Spleen (tissue), 13 donors: ENCODE measurements at places on chromosomes 7 and 10. TPM values are rescaled to one million over a fixed set of nuclear protein-coding genes. Genes with fewer than 3 reads are reported as not detected.

- DNase-seq: no peak
- no peak within 1 kb of the TSS for H3K27ac ChIP-seq
- H3K27me3 ChIP-seq: no peaks in the 10 kb centered on the region
- no peaks in the 10 kb centered on the region for H3K36me3 ChIP-seq
- no peaks in the 10 kb centered on the region for H3K4me1 ChIP-seq
- H3K4me3 ChIP-seq: no peak within 1 kb of the TSS
Measured at GRCh38 chr7:143934526-143935325, at the start of gene OR2F2. OR2F2 (plus strand) TSS chr7:143935233; CDS start chr7:143935233, 0 bp downstream.

- no peak for DNase-seq
- H3K27ac ChIP-seq: no peak overlapping the region
- H3K36me3 ChIP-seq: no peaks in the 10 kb centered on the region
- no peaks in the 10 kb centered on the region for H3K27me3 ChIP-seq
Measured at GRCh38 chr10:92897916-92898315, 49.6 kb downstream of the EXOC6 start.

- no peaks in the 10 kb centered on the region for H3K4me1 ChIP-seq
- H3K4me3 ChIP-seq: no peak overlapping the region
- H3K36me3 ChIP-seq: no peaks in the 10 kb centered on the region
- no peak overlapping the region for H3K27ac ChIP-seq
- H3K27me3 ChIP-seq: peaks cover 21% of the 10 kb centered on the region
Measured at GRCh38 chr7:44367475-44368043, 42.2 kb upstream of the CAMK2B start.

- H3K27ac ChIP-seq: no peak overlapping the region
- DNase-seq: peak; percentile 66
- H3K36me3 ChIP-seq: no peaks in the 10 kb centered on the region
- H3K4me1 ChIP-seq: no peaks in the 10 kb centered on the region
- H3K4me3 ChIP-seq: no peak overlapping the region
Measured at GRCh38 chr10:78464856-78465267, 431.2 kb downstream of the RPS24 start.

DNA sequence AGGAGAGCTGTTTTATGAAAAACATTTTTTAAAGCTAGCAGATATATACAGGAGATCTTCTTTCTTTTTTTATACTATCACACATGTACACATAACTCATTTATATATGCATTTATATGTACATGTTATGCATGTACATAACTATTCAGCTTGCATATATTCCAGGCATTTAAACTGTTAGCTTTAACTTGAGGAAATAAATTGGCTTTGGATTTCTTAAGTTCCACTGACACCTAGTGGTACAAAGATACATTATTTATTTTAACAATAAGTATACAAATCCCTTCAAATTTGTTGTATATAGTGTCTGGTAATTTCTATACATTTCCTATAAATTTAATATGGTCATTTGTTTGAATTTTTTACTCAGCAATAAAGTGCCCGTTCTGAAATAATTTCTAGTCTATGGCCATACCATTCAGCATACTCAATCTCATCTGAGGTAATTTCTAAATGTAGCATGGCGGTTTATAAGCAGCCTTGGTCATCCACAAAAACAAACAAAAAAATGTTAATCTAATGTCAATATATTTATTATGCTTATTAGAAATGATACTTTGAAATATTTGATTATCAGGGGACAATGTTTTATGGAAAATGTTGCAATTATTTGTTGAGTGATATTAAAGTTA, 11.6 kb downstream of the ZDHHC6 start:
- peaks cover 100% of the 10 kb centered on the region for H3K36me3 ChIP-seq
- DNase-seq: no peak
- H3K4me3 ChIP-seq: no peak overlapping the region
- H3K27ac ChIP-seq: no peak overlapping the region

- H3K4me3 ChIP-seq: no peak overlapping the region
- no peak for DNase-seq
- peaks cover 46% of the 10 kb centered on the region for H3K36me3 ChIP-seq
- H3K27ac ChIP-seq: no peak overlapping the region
- peaks cover 16% of the 10 kb centered on the region for H3K4me1 ChIP-seq
Measured at GRCh38 chr10:70197235-70197945, 27.1 kb upstream of the SAR1A start.

GRCh38 chr10:98097616-98098015, 36.8 kb upstream of the R3HCC1L start:
- no peaks in the 10 kb centered on the region for H3K36me3 ChIP-seq
- peaks cover 37% of the 10 kb centered on the region for H3K27me3 ChIP-seq
- H3K4me1 ChIP-seq: no peaks in the 10 kb centered on the region
- DNase-seq: no peak

DNA sequence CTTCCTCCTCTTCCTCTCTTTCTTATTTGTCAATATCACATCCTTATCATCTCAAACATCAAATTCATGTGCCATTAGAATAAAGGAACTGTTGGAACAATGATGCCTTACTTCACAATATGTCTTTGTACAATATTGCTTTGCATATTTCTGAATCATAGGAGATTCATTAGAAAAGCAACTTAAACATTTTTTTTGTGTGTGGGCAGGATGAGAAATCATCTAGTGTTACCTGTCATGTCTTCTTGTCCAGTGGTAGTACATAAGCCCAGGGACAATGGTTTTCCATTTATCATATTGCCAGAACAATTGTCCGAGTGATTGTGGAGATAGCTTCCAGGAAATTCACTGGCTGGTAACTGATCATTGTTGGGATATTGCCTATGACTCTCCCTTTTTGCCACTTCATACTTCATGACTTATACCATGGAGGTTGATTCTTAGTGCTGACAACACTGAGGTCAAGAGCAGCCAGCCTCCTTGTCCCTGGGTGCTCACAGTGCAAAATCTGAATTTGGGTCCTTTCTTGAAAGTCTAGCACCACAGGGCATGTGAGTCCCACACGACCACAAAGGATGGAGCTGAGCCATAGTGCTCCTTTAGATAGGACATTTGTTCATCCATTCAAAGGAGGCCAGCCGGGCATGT, 215.0 kb downstream of the MDFIC start:
- H3K4me3 ChIP-seq: no peak overlapping the region
- no peaks in the 10 kb centered on the region for H3K36me3 ChIP-seq
- H3K27ac ChIP-seq: no peak overlapping the region
- no peaks in the 10 kb centered on the region for H3K4me1 ChIP-seq
- no peaks in the 10 kb centered on the region for H3K27me3 ChIP-seq

DNA sequence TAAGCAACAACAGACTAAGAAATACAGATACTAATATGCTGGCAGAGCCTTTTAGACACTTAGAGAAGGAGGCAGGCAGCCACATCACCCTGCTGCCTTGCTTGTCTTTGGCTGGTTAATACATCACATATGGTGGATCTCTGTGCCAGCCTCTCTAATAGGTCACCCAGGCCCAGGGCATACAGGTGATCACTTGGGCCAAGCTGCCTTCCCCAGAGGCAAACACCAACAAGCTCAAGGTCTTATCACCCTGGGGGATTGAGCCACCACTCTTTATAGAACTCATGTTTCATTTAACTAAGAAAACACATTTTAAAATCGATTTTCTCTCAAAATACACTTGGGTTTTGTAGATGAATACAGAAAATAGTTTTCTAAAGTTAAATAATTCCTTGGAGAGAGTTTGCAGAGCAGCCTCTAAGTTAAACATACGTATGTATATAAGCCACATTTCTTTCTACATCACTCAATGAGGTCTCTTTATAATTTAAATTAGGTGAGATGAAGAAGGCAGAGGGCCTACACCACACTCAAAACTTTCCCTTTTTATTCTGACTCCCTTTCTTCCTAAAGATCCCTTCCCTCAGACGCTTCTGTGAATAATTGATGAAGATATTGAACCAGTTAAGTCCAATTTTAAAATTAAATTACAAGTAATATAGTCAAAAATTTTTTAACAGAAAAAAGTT, 556.8 kb upstream of the GHITM start:
- no peak overlapping the region for H3K4me3 ChIP-seq
- no peaks in the 10 kb centered on the region for H3K36me3 ChIP-seq
- H3K27ac ChIP-seq: no peak overlapping the region

DNA sequence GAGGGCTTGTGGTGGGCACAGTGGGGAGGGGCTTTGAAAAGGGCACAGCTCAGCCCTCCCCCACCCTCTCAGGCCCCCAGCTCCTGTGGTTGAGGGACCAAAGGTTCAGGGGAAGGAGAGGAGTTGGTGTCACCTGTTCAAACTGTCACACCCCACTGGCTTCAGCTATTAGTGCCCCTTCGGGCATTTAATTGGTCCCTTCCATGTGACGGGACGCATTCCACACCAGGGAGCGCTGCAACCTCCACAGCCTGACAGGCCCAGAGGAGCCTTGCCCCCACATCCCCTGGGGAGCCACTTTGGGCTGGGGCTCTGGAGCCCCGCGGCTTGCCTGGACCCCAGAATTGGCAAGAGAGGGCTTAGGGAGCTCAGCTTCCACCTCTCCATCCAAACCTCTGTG, 75.7 kb downstream of the C10orf105 start:
- no peak for DNase-seq
- no peaks in the 10 kb centered on the region for H3K27me3 ChIP-seq
- no peak overlapping the region for H3K4me3 ChIP-seq
- peaks cover 26% of the 10 kb centered on the region for H3K4me1 ChIP-seq
- no peak overlapping the region for H3K27ac ChIP-seq

GRCh38 chr10:114911801-114912469, 26.1 kb upstream of the TRUB1 start:
- H3K27me3 ChIP-seq: no peaks in the 10 kb centered on the region
- H3K27ac ChIP-seq: peak overlapping the region; percentile 60
- DNase-seq: no peak
- H3K4me1 ChIP-seq: no peaks in the 10 kb centered on the region

GRCh38 chr10:43461950-43462349, 25.0 kb downstream of the ZNF487 start:
- DNase-seq: no peak
- H3K27me3 ChIP-seq: no peaks in the 10 kb centered on the region
- no peaks in the 10 kb centered on the region for H3K36me3 ChIP-seq
- H3K4me3 ChIP-seq: no peak overlapping the region
- no peak overlapping the region for H3K27ac ChIP-seq

GRCh38 chr7:46202379-46202778, 281.3 kb upstream of the IGFBP3 start:
- no peak overlapping the region for H3K4me3 ChIP-seq
- H3K27me3 ChIP-seq: no peaks in the 10 kb centered on the region
- no peak for DNase-seq
- no peaks in the 10 kb centered on the region for H3K4me1 ChIP-seq
- H3K27ac ChIP-seq: no peak overlapping the region

DNA sequence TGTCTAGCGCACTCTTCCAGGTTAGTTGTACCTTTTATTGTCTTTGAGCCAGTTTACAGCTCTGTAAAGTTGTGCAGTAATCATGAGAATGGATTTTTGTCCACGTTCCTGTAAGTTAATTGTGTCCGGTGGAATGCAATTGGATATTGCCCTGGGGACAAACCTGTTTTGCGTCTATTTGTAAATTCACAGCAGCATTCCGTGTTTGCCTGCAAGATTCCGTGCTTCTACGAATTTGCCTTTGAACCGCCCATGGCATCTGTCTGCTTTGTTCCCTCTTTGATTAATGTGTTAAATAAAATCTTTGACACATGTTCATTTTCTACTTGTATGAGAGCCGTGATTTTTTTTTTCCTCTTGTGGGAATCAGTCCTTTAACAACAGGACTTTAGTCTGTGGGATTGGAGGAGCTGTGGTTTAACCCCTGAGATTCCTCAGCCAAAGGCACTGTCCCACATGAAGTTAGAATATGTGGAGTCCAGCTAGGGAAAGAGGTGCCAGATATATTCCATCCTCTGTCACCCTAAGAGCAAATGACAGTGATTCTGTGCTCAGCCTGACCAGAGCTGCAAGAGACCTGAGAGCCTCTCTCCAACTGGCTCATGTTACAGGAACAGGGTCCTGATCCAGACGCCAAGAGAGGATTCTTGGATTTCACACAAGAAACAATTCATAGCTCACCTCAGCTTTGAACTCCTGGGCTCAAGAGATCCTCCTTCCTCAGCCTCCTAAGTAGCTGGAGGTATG, 126.3 kb downstream of the COL26A1 start:
- no peak for DNase-seq
- no peak overlapping the region for H3K4me3 ChIP-seq
- H3K27me3 ChIP-seq: no peaks in the 10 kb centered on the region
- H3K27ac ChIP-seq: no peak overlapping the region

GRCh38 chr10:102752266-102752930, 8.7 kb downstream of the WBP1L start:
- no peak overlapping the region for H3K4me3 ChIP-seq
- H3K27ac ChIP-seq: peak overlapping the region; percentile 2

GRCh38 chr10:132429281-132430230, 32.6 kb downstream of the PWWP2B start:
- H3K36me3 ChIP-seq: peaks cover 6% of the 10 kb centered on the region
- H3K27me3 ChIP-seq: no peaks in the 10 kb centered on the region

- H3K4me3 ChIP-seq: no peak overlapping the region
- H3K4me1 ChIP-seq: no peaks in the 10 kb centered on the region
- no peaks in the 10 kb centered on the region for H3K36me3 ChIP-seq
- no peak for DNase-seq
- no peaks in the 10 kb centered on the region for H3K27me3 ChIP-seq
Measured at GRCh38 chr10:50501924-50502452, 121.8 kb downstream of the SGMS1 start.

DNA sequence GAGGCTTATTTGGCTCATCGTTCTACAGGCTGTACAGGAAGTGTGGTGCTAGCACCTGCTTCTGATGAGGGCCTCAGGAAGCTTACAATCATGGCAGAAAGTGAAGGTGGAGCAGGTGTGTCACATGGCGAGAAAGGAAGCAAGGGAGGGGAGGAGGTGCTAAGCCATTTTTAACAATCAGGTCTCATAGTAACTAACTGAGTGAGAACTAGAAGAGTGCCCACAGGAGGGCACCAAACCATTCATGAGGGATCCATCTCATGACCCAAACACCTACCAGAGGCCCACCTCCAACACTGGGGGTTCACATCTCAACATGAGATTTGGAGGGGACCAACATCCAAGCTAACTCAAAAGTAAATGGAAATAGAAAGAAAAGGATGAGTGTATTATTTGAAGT, 78.1 kb downstream of the CXCL12 start:
- no peaks in the 10 kb centered on the region for H3K36me3 ChIP-seq
- no peak for DNase-seq
- H3K27me3 ChIP-seq: peaks cover 12% of the 10 kb centered on the region
- H3K27ac ChIP-seq: no peak overlapping the region
- peaks cover 13% of the 10 kb centered on the region for H3K4me1 ChIP-seq
- H3K4me3 ChIP-seq: no peak overlapping the region

The DKK1 gene
- total RNA-seq: not detected

The TMEM184A gene
- 0.17 TPM for total RNA-seq

The PLEKHS1 gene
- not detected for total RNA-seq

The PHKG1 gene
- not detected for total RNA-seq

The IDI2 gene
- total RNA-seq: not detected

The PLAU gene
- total RNA-seq: 73.7 TPM

The SMO gene
- 3.2 TPM for total RNA-seq

The DRGX gene
- total RNA-seq: not detected
